NCI-H2081 treated with DMSO at 0.1 percent for 48 hours (cell line): ENCODE measurements at places on chromosomes 6 and 20.

DNA sequence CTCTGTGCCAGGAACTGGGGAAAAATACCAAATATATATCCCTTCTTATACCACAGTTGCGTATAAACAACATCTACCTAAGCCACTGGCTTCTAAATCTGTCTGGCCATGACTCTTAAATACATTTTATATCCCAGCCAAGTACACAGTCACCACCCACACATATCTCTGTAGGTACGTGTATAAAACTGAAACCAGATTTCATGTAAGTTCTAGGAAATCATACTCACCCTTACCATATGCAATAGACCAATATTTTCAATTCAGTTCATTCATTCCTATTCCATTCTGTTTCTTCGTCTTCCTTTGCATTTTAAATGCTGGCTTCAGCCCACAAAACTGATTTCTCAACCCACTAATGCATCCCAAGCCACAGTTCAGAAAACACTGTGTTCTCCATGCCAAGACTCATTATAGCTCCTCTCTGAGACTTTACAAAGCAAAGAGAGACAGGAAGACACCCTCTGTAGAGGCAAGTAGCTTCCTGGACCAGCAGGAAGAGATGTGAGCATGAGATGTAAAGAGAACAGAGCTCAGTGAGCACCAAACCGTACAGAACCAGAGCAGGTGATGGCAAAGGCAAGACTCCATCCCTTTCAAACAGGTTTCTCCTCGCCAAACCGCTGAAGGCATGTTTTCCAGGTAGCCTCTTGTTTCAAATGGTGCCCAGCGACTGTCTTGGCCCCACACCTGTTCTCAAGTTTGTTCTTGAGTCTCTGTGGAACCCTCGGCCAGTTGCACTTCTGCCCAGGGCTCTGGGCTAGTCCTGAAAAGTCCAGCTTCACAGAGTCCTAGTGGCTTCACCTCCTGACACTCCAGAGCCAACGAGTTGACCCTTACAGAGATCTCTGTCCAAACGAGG is 18.7 kb downstream of the FAM50B start:
- DNase-seq: no peak

DNA sequence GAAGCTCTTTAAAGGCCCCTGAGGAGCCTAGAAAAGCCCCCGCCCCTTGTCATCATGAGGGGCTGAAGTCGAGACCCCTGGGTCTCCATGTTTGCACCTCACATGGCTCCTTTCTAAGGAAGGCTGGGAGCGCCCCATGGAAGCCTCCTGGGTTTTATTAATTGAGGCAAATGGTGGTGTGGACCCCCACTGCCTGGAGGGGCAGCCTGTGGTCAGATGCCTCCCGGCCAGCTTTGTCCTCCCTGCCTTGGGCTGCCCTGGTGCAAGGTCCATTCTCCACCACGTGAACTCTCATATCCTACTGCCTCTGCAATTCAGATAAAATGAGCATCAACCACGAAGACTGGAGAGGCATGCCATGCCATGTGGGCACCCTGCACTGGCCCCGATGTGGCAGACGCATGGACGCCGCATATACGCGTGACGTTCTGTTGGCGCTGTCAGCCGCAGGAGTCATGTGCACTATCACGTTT is 295.5 kb downstream of the TAF4 start:
- DNase-seq: no peak

DNA sequence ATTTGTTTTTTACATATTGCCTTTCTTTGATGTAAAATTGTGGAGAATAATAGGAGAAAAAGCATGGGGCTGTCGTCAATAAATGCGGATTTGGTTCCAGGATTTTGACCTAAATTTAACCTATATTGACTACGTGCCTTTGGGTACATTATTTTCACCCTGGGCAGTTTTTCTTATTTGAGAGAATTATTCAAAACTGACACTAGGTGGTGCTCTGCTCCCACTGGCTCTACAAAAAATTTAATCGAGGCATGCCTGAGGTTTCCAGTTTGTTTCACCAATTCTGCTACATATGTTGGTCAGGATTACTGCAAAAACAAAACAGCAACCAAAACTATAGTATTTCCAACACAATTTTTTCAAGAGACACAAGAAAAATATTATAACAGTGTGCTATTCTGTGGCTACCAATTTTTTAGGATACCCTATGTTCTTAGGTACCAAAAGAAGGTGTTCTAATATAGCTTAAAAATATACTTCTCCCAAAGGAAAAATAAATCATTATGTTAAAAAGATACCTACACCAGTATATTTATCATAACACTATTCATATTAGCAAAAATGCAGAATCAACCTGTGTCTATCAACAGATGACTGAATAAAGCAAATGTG is 48.6 kb upstream of the FABP7 start:
- DNase-seq: no peak

- no peak for DNase-seq
Measured at GRCh38 chr6:143394389-143394788, 56.1 kb downstream of the ADAT2 start.

GRCh38 chr6:43186706-43187105 is 4.7 kb downstream of the CUL9 start:
- no peak for DNase-seq

- DNase-seq: no peak
Measured at GRCh38 chr20:43477619-43478018, 19.9 kb downstream of the SRSF6 start.

- no peak for DNase-seq
Measured at GRCh38 chr6:160188773-160189172, 67.2 kb downstream of the SLC22A1 start.

DNA sequence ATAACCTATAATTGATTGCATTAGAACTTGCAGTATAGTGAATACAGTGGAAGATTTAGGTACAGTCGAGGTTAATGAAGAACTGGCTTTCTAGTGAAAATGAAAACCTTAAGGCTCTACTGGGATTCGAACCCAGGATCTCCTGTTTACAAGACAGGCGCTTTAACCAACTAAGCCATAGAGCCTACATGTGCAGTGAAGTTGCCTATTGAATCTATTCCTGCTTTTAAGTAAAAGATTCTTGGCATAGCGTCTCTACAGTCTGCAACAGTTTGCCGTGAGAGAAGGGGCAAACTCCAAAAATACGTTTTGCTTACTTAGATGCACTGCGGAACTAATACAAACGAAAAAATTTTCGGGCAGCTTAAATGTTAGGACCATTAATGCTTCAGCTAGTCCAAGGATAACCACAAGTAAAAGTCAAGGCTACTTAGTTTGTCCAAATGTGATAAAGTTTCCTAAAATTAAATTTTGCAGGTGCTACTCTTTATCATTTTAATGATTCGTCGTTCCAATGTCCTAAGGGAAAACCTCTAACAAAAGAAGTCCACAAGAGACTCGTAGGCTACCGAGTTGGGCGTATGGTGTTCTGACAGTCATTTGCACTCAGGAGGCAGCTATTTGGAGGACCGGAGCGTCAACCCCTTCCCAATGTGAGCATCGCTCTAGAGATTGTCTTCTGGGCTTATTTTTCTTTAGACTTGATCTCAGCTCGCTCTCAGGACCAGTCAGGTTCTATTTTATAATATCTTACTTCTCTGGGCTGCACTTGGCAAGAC is 31.3 kb upstream of the ZSCAN23 start:
- DNase-seq: peak; percentile 38

GRCh38 chr6:31811645-31812044 is 3.4 kb downstream of the HSPA1L start:
- no peak for DNase-seq

DNA sequence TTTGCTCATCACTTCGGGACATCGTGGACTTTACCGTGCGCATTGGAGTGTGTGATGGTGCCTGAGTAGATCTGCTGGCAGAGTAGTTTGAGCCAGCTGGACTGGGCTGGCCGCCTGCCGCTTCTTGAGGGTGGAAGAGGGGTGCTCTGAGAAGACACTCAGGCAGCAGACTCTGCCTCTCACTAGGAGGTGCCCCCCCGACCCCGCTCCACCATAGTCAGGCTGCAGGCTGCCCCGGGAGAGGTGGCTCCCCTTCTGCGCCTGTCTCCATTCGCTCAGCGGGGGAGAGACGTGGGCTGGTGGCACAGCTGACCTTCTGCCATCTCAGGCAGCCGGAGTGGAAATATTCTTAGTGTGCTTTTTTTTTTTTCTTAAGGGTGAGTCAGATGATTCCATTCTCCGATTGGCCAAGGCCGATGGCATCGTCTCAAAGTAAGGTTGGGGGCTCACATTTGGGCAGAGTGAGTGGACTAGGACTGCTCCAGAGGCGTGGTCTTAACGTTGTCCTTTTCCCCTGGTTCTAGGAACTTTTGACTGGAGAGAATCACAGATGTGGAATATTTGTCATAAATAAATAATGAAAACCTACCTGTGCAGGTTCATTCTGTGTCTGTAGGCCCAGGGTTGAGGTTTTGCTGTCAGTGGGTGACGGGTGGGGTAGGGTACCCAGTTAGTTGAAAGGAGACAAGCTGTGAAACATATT is 1.2 kb downstream of the RPS21 start:
- DNase-seq: no peak
